Activated T-cell treated with anti-CD3 and anti-CD28 coated beads, Interleukin-2, amount 50 U/mL, for 48 hours (primary cell): ENCODE measurements at places on chromosomes 11 and 22.

- DNase-seq, result no peak
Observed at GRCh38 chr11:130301002-130301401, 13.7 kb downstream of the ZBTB44 start.

- no peak for DNase-seq
Observed at GRCh38 chr11:111942829-111943228, 5.7 kb downstream of the DIXDC1 start.

- no peak for DNase-seq
Observed at GRCh38 chr22:37187891-37188761, at the start of gene C1QTNF6. TSS of gene C1QTNF6 (minus strand) at chr22:37188247. CDS start at chr22:37188213, 34 bp downstream.

DNA sequence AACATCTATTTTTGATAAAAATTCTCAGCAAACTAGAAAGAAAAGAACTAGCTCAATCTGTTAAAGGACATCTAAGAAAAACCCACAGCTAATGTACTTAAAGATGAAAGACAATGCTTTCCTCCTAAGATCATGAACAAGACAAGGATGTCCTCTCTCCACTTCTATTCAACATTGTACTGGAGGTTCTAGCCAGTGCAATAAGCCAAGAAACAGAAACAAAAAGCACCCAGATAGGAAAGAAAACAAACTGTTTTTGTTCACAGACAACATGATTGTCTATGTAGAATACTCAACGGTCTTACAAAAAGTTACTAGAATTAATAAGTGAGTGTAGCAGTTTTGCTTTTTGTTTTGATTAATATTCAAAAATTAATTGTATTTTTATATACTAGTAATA, 7.8 kb downstream of the CD3D start:
- DNase-seq, result no peak

DNA sequence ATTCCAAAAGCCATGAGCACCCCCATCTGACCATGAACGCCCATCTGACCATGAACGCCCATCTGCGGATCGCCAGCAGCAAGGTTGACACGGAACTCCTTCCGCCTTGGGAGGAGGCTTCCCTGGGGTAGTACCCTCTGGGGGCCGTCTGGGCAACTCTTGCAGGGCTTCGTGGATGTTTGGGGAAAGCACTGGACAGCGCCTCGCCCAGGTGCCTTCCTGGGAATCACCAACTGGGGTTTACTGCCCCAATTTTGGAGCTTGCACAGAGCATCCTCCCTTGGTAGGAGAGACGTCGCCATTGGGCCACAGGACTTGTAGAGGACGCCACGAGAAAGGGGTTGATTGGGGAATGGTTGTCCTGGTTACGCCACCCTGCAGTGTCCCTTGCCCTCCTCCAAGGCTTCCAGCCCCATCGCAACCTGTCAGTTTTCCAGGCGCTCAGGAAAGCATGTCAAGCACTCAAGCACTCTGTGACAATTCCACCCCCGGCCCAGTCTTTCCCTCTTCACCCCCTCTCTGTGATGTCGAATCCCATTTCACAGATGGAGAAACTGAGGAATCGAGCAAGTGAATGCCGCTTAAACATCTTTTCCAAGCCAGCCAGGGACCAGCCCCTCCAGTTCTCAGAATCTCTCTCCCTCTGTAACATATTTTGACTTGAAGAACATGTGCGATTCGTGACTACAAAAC, 914 bp upstream of the PRDM11 start:
- DNase-seq, result peak; percentile 23

DNA sequence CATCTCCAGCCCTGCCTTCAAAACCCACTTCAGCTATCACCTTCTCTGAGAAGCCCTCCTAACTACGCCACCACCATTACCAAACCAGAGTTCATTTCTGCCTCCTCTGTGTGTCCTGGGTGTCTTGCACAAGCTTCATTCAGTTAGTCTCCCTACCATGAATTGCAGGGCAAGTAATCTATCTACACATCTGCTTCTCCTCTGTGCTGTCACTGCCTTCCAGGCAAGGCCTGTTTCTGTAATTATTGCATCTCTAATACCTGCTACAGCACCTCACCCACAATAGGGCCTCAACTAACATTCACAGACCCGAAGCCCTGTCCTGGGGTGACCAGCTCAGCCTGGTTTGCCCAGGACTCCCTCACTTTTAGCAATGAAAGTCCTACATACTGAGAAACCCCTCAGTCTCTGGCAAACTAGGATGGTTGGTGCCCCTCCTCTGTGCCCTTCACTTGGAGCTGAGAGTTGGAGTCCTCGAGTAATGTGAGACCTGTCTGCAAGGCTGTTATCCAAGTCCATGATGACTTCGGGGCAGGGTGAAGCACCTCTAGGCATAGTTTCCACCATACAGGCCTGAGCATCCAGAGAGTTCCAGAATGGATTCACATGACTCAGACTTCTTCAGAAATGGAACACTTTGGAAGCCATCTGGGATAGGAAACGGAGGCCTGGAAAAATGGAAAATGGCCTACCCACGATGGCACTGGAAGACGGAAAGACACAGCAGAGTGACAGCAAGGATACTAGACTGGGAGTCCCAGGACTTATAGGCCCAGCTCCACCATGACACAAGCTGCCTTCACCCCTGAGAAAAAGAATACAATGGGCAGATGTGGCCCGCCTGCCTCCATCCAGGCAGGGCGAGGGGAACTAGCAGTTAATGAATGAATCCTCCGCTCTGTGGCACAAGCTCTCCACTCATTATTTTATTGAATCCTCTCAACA, 269.3 kb downstream of the BUD13 start:
- DNase-seq, result no peak

DNA sequence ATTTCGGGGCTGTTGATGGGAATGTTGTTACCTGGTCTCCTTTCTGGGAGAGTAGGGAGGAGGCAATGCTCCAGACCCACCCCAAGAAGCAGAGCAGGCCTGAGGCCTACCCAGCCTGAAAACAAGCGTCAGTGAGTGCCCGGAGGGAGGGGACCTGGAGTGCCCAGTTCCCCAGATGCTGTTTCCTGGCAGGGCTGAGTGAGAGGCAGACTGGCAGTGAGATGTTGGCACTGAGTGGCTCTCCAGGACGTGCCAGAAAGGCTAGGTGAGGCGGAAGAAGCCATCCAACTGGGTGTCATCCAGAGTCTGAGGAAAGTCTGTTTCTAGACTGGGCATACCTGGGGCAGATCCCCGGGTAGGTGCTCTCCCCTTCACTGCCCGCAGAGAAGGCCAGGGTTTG, 1.3 kb downstream of the POU2F3 start:
- DNase-seq, result no peak

DNA sequence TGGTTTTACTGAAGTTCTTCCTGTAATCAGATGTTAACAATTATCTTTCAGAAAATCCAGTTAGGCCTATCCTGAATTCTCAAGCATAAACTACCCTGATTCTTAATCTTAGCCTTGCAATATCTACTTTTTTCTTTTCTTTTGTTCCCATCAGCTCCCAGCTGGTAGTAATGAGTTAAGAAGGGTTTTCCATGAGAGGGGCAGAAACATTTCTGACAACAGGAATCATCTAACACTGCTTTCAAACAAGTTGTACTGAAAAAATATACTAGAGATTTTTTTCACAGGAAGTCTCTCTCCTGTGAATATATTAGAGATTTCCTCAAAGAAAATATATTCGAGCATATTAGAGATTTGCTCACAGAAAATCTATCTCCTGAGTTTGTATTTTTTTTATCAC, 3.3 kb upstream of the TRIM6 start:
- no peak for DNase-seq

DNA sequence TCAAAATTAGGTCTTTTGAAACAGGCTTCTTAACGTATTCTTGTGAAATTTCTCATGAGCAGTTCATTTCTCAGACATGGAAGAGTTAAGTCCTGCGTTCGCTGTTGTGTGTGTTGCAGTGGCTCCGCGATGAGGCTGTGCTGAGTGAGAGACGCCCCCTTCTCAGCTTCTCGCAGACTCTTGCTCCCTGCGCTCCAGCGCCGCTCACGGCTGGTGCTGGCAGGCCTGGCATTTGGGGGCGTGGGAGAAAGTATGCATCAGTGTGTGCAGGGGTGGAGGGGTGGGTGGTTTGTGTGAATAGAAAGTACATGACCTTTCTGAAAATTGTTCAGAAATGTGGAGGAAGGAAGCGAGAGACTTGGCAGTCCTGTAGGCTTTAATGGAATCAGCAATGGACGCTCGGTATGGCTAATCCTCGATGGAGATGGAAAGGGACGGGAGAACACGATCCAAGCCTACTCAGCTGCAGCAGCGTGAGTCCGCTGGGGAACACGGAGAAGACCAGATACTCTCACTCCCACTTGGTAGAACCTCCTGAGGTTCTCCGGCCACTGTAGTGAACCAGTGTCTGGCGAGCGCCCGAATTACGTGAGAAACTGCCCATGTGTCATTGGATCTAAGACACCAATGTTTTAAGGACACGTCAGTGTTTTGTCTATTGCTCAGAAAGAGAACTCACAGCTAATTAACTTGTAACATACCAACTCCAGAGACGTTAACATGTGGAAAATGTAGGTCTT, 5.9 kb downstream of the TAB1 start:
- peak; percentile 51 for DNase-seq

DNA sequence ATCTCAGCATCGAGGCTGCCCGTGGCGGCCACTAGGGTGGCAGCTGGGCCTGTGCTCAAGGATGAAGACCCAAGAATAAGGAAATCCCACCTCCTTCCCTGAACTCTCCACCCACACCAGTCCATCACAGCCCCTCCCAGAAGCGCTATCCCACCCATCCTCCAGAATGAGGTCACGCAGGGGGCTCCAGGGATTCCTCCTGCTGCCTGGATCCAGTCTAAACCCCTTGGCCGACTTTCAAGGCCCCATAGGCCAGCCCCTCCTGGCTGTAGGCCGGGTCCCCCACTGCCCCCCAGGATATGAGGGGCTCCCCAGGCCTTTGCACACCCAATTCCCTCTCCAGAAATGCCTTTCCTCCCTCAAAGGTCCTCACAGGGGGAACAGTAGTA, 19.0 kb upstream of the SCGB1A1 start:
- DNase-seq, result no peak

- DNase-seq, result no peak
Observed at GRCh38 chr22:39462443-39463221, 5.8 kb downstream of the MGAT3 start.

DNA sequence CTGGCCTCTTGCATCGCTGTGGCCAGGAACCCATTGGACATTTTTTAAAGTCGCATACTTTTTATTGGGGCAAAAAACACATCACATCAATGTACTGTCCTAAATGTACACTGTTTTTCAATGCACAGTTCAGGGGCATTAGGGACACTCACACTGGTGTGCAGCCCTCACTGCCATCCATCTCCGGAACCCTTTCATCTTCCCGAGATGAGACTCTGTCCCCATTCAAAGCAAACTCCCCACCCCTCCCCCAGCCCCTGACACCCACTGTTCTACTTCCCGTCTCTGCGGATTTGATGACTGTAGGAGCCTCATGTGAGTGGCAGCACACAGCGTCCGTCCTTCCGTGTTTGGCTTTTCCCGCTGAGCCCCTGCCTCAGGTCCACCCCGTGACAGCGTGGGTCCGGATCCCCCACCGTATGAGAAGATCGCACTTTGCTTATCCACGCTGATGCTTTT, 41.8 kb upstream of the TH start:
- DNase-seq, result peak; percentile 63

DNA sequence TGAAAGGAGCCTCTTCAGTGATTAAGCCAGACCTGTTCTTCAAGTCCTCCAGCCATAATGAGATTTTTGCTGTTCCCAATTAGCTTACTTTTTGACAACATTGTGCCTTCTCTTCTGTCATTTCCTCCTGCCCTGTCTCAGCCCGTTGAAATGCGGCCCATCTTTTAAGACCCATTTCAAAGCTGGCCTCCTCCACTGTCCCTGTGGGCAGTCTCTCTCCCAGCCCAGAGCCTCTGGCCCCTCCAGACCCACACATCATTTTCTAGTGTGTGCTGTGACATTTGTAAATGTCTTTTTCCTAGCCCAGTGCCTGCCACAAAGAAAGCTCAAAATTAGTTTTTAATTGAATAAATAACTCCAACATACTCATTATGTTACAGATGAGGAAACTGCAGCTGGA, 70.9 kb downstream of the BUD13 start:
- no peak for DNase-seq

DNA sequence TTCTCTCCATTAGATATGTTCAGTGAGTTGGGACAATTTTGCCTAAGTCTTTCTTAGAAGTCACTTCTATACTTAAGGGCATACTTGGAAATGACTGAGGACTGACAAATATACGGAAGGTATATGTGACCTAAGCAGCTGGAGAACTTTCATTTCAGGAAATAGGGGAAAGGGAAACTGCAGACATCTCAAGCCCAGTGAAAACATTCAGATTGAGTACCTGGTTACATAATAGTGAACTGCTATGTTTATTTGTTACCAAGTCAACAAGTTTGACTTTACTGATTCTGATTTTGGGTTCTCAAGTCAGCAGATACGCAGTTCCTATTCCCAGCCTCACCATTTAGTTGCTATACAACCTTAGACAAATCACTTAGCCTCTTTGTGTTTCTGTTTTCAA, 1173.9 kb downstream of the LRRC4C start:
- DNase-seq, result no peak

DNA sequence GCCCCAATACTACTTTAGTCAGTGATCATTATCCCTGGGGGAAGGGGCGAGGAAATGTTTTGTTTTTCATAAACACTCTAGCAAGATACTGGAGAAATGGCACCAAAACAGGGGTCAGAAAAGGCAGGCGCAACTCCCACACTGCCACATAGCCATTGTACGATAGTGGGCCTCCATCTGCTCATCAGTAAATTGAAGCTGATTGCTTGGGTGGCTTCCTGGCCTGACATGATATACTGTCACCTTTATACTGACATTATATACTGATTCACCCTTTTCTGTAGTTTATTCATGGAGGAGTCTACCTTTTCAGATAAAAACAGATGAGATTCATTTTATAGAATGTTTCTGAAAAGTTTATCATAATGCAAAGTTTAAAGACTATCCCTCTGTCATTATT, 51.6 kb upstream of the CCDC34 start:
- no peak for DNase-seq

DNA sequence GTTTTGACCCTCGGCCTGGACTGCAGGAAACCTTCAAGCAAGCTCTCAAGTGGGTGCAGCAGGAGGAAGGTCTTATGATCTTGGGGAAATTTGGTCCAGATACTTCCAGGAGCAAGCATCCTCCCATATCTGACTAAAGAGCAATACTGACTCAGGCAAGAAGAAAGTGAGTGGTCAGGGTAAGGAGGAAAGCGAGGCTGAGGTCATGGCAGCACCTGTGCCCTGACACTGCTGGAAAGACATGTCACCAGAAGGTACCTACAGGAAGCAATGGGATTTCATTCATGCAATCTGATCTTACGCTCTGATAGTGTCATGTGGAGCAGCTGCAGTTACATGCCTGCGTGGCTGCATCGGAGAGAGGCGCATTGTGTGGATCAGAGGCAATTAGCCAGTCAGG, 6.5 kb upstream of the TOP3B start:
- DNase-seq, result no peak
